Left renal cortex interstitium (tissue), 4 donors: ENCODE measurements at places on chromosomes 1 and 21.

- DNase-seq = no peak
Measured at GRCh38 chr21:40719615-40720014, 127.3 kb downstream of the DSCAM start.

DNA sequence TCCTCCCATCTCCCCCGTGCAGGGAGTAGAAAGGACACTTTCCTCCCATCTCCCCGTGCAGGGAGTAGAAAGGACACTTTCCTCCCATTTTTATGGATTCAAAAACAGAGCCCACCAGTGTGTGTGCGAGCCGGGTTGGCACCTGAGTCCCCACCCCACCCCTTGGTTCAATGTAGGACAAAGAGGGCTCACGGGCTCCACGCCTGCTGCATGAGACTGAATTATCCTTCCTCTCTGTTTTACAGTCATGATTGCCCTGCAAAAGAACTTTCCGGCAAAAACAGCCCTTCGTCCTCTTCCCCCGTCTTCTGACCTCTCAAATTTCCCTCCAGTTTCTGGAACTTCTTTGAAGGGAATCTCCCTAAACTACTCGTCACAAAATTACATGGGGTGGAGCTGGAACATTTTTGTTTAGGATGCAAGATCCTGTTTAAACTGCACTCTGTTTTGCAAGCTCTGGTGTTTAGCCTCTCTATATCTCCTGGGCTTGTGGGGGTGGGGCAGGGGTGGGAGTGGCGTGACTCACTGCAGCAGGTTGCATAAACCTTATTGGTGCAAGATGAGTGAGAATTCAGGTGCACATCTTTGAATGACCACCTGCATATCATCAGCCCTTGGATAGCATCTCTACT lies 99.8 kb downstream of the PSMG1 start:
- DNase-seq = no peak

- DNase-seq = no peak
Measured at GRCh38 chr1:217892750-217893149, 261.6 kb downstream of the SPATA17 start.

DNA sequence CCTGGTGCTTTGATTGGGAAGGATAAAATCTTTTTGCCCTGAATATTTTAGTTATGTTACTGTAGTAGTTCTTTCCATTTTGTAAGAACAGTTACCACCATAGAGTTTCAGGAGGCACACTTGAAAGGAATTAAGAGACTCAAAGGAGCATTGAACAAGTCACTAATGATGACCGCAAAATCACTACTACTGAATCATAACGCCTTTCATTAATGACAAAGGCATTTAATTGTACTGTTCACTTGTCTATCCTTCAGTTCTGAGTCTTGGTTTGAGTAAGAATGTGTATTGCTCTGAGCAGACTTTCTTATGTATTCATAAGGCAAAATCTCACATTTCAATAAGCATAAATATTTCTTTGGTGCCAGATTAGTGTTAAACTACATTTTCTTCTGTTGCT lies 24.9 kb downstream of the LHX9 start:
- no peak for DNase-seq
